Activated T-helper 1 cell treated with anti-CD3 and anti-CD28 coated beads, Interleukin-12 subunit alpha, Interleukin-12 subunit beta, Interleukin-2, Interleukin-4 antibody, amounts not matched to agents 30 ng/mL and 10 ng/mL and 1 ng/mL, durations not matched to agents 14 hours and 24 hours and 36 hours (primary cell): ENCODE measurements at places on chromosomes 12 and 14. TPM values are rescaled to one million over a fixed set of nuclear protein-coding genes. Genes with fewer than 3 reads are reported as not detected.

- DNase-seq: no peak
Observed at GRCh38 chr14:83874662-83875061, 1655.3 kb upstream of the FLRT2 start.

The GCH1 gene
- total RNA-seq: 61.4 and 62.4 TPM in 2 replicates

- no peak for DNase-seq
Observed at GRCh38 chr12:29050503-29050902, 98.6 kb upstream of the FAR2 start.

The FLRT2 gene
- total RNA-seq: not detected in 2 replicates
